A549 treated with ZK216348 at 1 μM for 4 hours (cell line): ENCODE measurements at places on chromosomes 16 and 17. TPM values are rescaled to one million over a fixed set of nuclear protein-coding genes. Genes with fewer than 3 reads are reported as not detected.

TBC1D16 gene
- 7.1 to 11.9 TPM (median 9.9 TPM) in 5 replicates for total RNA-seq

TSPOAP1 gene
- not detected in 5 replicates for total RNA-seq

KRTAP4-4 gene
- not detected in 5 replicates for total RNA-seq

TANGO6 gene
- total RNA-seq, result 6.8 to 8.3 TPM (median 7.2 TPM) in 5 replicates

ANKS4B gene
- total RNA-seq, result 0.07 to 0.08 TPM (median 0.08 TPM) in 4 of 5 replicates, not detected in the other

GAST gene
- total RNA-seq, result not detected in 5 replicates

TP53TG3 gene
- total RNA-seq, result 0.39 to 0.70 TPM (median 0.55 TPM) in 3 of 5 replicates, not detected in the others

PITPNC1 gene
- total RNA-seq, result 17.6 to 23.0 TPM (median 20.4 TPM) in 5 replicates

ELMO3 gene
- 0.61 to 1.9 TPM (median 1.3 TPM) in 5 replicates for total RNA-seq

CNGB1 gene
- 0.22 to 0.33 TPM (median 0.29 TPM) in 4 of 5 replicates, not detected in the other for total RNA-seq

CDH11 gene
- total RNA-seq, result 0.34 to 0.72 TPM (median 0.47 TPM) in 5 replicates

PRAC2 gene
- not detected in 5 replicates for total RNA-seq

ZNF624 gene
- total RNA-seq, result 1.0 to 2.3 TPM (median 2.0 TPM) in 5 replicates

PPP1R27 gene
- total RNA-seq, result 0.15 TPM in 1 of 5 replicates, not detected in the others

ARHGAP23 gene
- total RNA-seq, result 42.1 to 70.8 TPM (median 62.8 TPM) in 5 replicates

INCA1 gene
- total RNA-seq, result 1.1 to 2.4 TPM (median 1.5 TPM) in 5 replicates

CAPNS2 gene
- not detected in 5 replicates for total RNA-seq

ARL17B gene
- total RNA-seq, result 4.0 to 10.1 TPM (median 6.2 TPM) in 5 replicates

MT4 gene
- not detected in 5 replicates for total RNA-seq

TAF1C gene
- total RNA-seq, result 16.1 to 37.0 TPM (median 31.8 TPM) in 5 replicates

PSMD3 gene
- 136 to 184 TPM (median 177 TPM) in 5 replicates for total RNA-seq

METTL22 gene
- 20.6 to 24.3 TPM (median 22.5 TPM) in 5 replicates for total RNA-seq

AKAP1 gene
- total RNA-seq, result 47.1 to 55.4 TPM (median 54.1 TPM) in 5 replicates

ANKRD11 gene
- 66.2 to 118 TPM (median 108 TPM) in 5 replicates for total RNA-seq

ZACN gene
- 0.18 to 0.84 TPM (median 0.26 TPM) in 5 replicates for total RNA-seq

CX3CL1 gene
- total RNA-seq, result 0.07 to 0.19 TPM (median 0.12 TPM) in 4 of 5 replicates, not detected in the other

NLRC3 gene
- total RNA-seq, result 0.04 to 0.05 TPM in 2 of 5 replicates, not detected in the others

PDILT gene
- not detected in 5 replicates for total RNA-seq

CDH8 gene
- 0.06 to 1.0 TPM (median 0.57 TPM) in 4 of 5 replicates, not detected in the other for total RNA-seq

WSCD1 gene
- total RNA-seq, result 1.9 to 3.9 TPM (median 3.3 TPM) in 5 replicates

HYDIN gene
- total RNA-seq, result 0.23 to 0.79 TPM (median 0.29 TPM) in 5 replicates

EPN3 gene
- 0.16 to 0.28 TPM (median 0.20 TPM) in 4 of 5 replicates, not detected in the other for total RNA-seq

MEIOC gene
- 1.2 to 3.1 TPM (median 3.0 TPM) in 5 replicates for total RNA-seq

CLEC10A gene
- not detected in 5 replicates for total RNA-seq

DHRS13 gene
- total RNA-seq, result 3.9 to 6.9 TPM (median 6.5 TPM) in 5 replicates

ACAP1 gene
- total RNA-seq, result 2.9 to 5.3 TPM (median 3.1 TPM) in 5 replicates

VAT1L gene
- total RNA-seq, result not detected in 5 replicates

FDXR gene
- 33.6 to 70.0 TPM (median 67.8 TPM) in 5 replicates for total RNA-seq

SEC14L5 gene
- 0.05 to 0.11 TPM (median 0.11 TPM) in 3 of 5 replicates, not detected in the others for total RNA-seq

CCDC40 gene
- total RNA-seq, result 4.5 to 8.1 TPM (median 7.3 TPM) in 5 replicates

DLX4 gene
- total RNA-seq, result 1.9 to 4.5 TPM (median 3.5 TPM) in 5 replicates
